NCI-H345 (cell line): ENCODE measurements at places on chromosomes 12 and 14.
A peak's percentile ranks its signal among the peaks of the same experiment; 100 is the strongest.

DNA sequence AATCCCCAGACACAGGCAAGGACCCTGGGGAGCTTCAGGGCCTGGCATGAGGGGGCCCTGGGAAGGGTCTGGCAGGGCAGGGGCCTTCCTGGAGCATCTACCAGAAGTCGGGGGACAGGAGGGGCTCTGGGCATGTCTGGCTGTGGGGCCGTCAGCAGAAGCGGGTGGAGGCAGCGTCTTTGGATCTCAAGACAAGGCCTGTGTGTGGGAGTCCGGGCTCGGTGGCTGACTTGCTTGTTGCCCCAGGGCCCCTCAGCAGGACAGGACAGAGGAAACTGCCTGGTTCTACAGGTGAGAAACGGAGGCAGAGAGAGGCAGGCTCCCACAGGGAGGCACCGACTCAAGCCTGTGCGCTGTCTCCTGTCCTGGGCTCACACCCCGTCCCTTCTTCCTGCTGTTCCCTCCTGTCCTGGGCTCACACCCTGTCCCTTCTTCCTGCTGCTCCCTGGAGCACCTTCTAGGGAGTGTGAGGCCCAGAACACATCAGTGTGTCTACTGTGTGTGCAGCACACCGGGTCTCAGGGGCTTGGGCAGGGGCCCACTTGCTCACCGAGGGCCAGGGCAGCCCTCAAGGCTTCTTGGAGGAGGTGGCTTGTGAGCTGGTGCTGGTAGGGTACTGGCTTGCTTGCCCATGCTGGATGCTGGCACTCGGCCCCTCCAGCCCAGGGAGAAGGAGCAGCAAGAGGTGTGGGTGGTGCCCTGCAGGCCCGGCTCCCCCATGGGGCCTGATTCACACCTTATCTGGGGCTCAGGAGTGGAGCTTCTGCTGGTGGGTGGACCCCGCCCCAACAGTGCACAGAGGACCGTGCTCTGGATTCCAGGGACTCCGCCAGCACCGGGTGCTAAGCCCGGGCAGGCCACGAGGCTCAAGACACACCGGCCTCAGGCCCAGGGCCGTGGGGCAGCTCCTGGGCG lies 14.9 kb downstream of the ASPG start:
- no peak for DNase-seq

- DNase-seq = no peak
Measured at GRCh38 chr12:49059045-49059298, 1.6 kb downstream of the KMT2D start.

- no peak for DNase-seq
Measured at GRCh38 chr12:95326855-95327254, 109.2 kb downstream of the VEZT start.

DNA sequence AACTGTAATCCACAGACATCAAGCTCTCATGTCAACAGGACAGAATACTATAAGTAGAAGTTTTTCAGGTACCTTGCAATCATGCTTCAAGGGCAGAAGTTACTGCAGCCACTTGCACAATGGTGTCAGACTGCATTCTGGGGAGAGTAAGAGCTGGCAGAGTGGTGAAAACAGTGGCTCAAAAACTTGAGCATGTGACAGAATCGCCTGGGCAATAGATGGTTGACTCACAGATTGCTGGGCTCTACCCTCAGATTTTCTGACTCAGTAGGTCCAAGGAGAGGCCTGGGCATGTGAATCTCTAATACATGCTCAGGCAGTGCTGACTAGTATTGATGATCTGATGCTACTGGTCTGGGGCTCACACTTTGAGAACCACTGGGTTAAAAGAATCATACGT lies 187.8 kb downstream of the TBX5 start:
- no peak for DNase-seq

DNA sequence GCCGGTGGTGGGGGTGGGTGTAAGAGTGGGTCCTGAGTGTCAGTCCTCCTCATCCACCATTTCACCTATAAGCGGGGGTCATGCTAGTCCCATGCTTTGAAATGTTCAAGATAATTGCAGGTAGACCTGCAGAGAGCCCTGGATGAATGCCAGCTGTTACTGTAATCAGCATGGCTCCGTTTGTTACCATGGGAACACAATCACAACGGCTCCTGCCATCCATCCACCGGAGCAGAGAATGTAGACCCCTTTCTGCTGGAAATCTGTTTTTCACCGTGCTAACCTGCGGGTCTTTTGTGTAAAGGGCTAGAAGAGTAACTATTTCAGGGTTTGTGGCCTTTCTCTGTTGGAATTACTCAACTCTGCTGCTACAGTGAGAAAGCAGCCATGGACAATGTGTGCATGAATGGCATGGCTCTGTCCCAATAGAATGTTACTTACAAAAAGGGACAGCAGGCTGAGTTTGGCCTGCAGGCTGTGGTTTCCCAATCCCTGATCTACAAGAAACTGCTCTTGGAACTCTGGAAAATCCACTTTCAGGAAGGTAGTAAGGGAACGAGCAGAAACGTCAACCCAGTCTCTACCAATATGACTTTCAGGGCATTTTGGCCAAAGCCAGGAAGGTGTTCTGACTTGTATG lies 36.1 kb downstream of the KCTD10 start:
- peak; percentile 79 for DNase-seq

GRCh38 chr12:13022851-13023271 lies 21.3 kb upstream of the FAM234B start:
- no peak for DNase-seq

GRCh38 chr14:105414456-105415371 lies 4.9 kb upstream of the MTA1 start:
- DNase-seq = peak; percentile 68

GRCh38 chr14:79649856-79650255 lies 561.4 kb downstream of the DIO2 start:
- DNase-seq = no peak

DNA sequence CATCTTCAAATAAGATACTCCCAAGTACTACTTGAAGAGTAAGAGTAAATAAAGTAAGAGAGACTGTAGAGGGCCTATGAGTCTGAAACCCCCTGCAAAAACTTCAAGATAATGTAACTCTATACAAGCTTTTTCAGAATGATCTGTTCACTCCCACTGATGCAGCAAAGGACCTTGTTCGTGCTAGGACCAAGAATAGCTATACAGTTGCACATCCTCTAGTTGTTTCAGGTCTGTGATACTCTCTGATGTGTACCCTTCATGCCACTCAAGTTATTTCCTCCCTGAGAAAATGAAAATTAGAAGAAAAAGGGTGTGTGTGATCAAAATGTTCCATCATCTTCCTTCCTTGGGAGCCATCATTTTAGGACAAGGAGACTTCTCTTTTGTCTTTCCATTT lies 204.4 kb downstream of the ALX1 start:
- DNase-seq = no peak

DNA sequence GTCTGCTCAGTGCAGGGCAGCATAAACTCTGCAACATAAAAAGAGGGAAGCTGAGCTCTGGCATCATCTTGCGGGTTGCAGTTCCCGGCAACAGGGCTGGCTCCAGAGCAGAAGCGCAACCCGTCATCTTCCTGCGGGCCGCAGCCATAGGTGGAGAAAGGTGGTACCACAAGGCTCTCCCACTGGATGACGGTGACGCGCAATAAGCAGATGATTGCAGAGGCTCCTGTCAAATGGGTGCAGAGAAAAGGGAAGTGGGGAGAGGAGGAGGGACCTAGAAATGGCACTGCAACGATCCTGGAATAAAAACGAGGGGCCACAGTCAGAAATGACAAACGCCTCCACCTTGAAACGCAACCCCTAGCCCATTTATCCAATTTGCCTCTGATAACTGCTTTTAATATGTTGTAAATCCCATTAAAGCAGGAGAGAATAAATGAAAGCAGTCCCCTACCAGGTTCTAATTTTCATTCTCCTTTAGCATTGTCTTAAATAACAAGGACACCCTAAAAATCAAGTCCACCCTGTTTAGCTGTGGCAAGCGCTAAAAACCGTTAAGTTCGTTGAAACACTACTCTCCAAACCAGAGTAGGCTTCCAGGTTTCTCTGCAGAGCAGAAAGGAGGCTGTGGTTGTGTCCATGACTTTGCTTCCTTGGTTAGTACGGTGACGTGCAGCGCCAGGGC lies 30.9 kb upstream of the TUBA1C start:
- peak; percentile 83 for DNase-seq

DNA sequence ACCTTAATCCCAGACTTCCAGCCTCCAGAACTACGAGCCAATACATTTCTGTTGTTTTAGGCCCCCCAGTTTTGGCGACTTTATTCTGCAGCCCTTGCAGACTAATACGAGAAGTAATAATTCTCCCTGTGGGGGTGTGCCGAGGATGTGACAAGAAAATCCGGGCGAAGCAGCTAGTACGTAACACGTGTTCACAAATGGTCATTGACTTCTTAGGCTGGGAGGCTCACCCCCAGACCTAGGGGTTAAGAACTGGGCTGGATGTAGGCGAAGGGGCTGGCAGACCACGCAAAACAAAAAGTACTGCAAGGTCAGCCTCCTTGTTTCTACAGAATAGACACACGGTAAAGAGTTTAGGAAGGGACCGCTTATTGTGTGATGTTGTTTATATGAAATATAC lies 69.8 kb upstream of the ESRRB start:
- DNase-seq = no peak

GRCh38 chr14:93784878-93785277 lies 3.4 kb downstream of the PRIMA1 start:
- no peak for DNase-seq

- DNase-seq = peak; percentile 50
Measured at GRCh38 chr14:32224737-32225377, 21.8 kb upstream of the RNU6-8 start.

DNA sequence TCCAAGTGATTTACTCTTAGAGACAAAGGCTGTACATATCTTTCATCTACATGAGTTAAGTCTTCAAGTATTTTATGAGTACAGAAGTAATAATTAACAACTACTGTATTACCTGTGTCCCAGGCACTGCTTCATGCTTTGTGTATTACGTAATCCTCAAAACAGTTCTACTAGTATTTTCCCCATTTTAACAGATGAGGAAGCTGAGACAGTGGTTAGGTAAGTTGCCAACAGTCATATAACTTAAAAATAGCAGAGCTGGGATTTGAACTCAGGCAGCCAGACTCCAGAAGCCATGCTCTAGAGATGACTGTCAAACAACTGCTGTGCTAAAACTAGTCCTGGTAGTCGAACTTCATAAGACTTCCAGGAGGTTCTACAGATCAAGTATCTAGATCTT lies 10.7 kb downstream of the TRMT5 start:
- no peak for DNase-seq

- DNase-seq = no peak
Measured at GRCh38 chr14:96811265-96811664, 14.1 kb downstream of the VRK1 start.

DNA sequence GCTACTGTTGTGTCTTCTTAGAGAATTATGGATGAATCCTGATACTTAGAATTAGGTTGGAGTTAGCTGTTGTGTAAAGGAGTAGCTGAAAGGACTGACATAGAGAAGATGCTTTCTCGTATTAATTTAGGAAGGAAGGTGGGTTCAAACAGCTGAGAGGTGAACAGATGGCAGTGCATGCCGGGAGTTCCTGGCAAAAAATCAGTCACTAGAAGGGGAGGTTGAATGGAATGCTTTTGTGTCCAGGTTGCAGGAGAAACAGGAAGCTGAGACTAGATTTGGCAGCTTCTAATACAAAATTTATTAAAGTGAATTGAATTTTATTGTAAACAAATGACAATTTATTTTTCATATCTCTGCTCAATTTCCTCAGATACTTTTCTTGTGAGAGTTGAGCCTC lies 70.8 kb downstream of the BTG1 start:
- no peak for DNase-seq

DNA sequence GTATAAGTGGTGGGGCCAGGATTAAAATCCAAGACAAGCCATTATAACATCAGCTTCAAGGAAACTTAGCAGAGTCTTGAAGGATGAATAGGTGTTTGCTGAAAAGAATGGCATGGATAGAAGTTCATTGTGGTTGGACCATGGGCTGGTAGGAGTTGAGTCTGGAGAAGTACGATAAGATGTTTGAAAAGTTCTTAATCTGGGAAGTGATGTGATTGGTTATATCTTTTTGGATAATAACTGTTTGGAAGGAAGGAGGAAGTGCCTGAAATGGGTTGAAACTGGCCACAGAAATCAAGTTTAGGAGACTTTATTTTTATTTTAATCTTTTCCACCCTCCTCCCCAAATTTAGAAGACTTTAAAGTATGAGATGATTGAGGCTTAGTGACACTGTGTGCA lies 4.9 kb downstream of the DENR start:
- no peak for DNase-seq

GRCh38 chr14:72740966-72741825 lies 152.7 kb downstream of the DPF3 start:
- no peak for DNase-seq

DNA sequence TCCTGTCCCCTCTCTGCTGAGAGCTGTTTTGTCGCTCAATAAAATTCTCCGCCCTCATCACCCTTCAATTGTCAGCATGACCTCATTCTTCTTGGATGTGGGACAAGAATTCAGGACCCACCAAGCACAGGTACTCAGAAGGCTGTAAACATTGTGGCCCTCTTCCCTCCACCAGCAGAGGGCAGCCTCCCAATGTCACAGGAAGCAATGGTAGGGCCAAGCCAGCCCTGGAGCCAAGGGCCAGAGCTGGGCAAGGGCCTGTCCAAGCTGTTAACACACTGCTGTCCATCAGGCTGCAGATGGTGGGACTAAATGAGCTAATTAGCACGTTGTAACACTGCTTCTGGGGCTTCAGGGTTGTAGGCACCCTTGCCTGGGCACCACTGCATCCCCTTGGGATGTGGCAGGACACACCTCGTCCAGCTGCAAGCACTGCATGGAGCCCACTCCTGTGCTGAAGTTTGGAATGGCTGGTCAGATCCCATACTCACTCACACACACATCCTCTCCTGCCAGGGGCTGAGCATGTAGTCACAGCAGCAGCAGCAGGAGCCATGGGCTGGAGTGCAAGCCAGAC lies 62.7 kb upstream of the HECTD1 start:
- no peak for DNase-seq

DNA sequence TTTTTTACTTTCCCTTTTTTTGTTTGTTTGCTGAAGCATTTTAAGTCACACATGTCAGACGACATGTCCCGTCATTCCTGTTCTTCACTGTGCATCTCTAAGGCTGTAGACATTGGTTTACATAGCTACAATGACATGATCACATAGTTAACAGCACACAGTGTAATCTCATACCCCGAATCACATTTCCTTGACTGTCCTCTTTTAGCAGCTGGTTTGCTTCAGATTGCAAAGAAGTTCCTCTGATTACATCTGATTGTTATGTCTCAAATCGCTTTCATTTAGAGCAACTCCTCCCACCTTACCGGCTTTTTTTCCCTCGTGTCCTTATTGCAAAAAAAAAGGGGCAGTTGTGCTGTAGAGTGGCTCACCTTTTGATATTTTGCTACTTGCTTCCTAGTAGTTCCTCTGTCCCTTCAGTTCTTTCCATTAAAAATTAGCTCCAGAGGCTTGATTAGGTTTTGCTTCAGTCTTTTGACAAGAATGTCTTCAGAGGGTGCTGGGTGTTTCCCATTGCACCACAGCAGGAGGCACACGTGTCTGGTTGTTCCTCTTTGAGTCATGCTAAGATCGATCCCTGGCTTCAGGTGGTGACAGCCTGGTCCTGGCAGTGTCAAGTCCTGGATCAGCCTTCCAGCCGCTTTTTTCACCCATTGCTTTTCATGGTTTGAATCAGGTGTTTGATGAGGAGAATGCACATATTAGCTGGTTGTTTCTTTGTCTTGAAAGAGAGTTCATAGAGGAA lies 35.0 kb downstream of the ZNF664 start:
- DNase-seq = no peak

- DNase-seq = peak; percentile 52
Measured at GRCh38 chr14:39265033-39265432, 31.3 kb downstream of the MIA2 start.
